ENCODE measurements at places on chromosomes 12 and 14.

- no peak for DNase-seq
Measured at GRCh38 chr12:7837366-7837765, 35.3 kb downstream of the SLC2A14 start.

- no peak for DNase-seq
Measured at GRCh38 chr14:55620277-55620676, 40.3 kb downstream of the KTN1 start.

GRCh38 chr14:50007123-50007903 is 109.1 kb downstream of the VCPKMT start:
- DNase-seq, result no peak

DNA sequence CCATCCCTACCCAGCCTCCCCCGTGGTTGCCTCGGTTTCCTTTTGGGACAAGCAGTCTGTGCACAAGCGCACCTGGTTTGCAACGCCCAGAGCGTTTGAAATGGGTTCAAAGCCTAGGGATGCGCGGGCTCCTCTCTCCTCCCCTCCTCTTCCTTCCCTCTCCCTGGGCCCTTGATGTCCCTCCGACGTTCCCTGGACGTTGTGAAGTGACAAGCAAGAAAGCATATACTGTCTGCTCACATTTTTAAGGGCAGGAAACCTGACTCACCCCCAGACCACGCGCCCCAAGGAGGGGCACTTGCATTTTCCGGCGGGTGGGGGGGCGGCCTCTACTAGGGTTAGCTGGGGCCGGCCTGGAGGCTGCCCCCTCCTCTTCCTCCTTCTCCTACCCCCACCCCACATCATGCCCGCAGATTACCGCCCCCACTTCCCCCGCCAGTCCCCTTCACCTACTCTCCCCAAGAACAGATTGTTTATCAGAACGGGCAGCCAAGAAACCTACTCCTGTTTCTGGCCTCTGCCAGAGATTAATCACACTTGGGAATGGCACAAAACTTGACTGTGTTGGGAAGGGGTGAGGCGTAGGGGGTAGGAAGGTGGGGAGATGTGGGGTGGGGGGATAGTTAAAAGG is 9.5 kb upstream of the IRF2BPL start:
- DNase-seq, result peak; percentile 85
